ENCODE measurements at places on chromosomes 4 and X.

DNA sequence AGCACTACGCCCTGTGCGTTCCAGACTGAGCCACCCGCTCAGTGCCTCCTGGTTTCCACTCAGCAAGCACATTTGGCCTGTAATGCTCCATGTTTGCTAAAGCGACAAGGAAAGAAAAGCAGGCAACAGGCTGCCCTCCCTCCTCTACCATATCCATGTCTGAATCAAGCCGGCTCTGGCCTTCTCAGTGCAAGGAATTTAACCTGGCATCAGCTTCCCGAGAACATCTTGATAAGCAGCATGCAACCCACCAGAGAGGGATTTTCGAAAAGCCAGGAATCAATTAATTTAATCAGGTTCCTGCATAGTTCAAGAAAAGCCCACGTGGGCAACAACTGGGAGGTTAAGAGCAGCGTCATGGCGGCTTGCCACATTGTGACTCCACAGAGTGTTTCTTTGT lies 228.2 kb downstream of the HS6ST2 start:
- DNase-seq = no peak

DNA sequence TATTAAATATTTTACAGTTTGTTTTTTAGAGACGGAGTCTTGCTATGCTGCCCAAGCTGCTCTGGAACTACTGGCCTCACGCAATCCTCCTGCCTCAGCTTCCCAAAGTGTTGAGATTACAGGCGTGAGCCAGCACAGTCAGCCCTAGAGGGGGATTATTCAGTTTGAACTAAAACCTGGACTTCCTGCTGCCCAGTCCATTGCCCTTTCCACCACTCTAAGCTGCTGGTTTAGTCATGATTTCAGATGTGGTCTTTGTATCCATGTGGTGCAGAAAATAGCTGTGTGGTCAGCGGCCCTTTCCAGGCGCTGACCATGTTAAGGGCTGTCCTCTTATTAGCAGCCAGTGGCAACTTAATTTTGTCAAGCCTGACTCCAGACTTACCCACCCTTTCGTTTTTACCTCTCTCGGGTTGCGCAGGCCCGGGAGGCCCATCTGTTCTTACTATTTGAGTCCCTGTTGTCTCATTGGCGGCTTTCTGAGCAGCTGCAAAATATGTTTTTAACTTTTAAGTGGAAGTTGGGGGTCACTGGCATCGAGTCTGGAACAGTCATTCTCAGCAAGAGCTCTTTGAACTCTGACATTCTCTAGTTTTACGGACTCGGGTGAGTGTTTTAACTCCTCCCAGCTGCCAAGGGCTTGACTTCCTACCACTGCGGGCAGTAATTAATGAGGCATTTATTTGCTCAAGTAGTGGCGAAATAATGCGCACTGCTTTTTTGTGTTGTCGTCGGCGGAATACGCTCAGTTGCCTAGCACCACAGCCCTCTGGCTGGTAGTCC lies 773 bp upstream of the VMA21 start:
- no peak for DNase-seq

GRCh38 chr4:120777459-120777858 lies 145.1 kb downstream of the PRDM5 start:
- no peak for DNase-seq

DNA sequence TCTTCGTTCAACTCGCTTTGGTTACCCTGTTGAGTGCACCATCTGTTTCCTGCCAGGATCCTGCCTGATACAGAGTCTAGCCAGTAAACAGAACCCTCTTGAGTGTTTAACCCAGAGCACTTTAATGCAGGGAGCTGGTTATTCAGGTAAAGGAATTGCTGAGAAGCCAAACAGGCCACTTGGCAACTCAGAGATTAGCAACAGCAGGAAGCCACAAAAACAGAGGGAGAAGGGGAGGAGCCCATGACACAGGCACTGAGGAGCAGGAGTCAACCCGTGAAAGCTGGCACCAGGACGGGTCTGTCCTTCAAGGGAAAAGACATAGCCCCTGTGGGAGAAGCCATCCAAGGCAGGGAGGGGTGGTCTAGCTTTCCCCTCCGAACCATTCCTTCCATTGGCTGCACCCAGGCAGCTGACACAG lies 641.4 kb downstream of the ZNF674 start:
- no peak for DNase-seq

DNA sequence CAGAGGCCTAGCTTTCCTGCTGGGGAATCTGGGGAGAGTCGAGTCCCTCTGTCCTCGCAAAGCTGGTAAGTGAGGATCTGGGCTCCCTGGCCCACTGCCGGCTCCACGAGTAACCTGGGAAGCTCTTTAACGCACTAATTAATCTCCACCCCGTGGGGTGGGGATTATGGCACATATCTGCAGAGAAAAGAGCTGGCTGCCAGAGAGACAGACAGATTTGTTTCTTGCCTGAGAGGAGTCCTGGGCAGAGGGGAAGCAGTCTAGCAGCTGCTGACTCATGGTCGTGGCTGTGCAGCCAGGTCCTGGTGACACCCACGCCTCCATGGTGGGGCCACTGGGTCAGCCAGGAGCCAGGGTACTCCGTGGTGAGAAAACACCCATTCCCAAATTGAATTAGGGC lies 14.0 kb downstream of the SORCS2 start:
- DNase-seq = no peak

DNA sequence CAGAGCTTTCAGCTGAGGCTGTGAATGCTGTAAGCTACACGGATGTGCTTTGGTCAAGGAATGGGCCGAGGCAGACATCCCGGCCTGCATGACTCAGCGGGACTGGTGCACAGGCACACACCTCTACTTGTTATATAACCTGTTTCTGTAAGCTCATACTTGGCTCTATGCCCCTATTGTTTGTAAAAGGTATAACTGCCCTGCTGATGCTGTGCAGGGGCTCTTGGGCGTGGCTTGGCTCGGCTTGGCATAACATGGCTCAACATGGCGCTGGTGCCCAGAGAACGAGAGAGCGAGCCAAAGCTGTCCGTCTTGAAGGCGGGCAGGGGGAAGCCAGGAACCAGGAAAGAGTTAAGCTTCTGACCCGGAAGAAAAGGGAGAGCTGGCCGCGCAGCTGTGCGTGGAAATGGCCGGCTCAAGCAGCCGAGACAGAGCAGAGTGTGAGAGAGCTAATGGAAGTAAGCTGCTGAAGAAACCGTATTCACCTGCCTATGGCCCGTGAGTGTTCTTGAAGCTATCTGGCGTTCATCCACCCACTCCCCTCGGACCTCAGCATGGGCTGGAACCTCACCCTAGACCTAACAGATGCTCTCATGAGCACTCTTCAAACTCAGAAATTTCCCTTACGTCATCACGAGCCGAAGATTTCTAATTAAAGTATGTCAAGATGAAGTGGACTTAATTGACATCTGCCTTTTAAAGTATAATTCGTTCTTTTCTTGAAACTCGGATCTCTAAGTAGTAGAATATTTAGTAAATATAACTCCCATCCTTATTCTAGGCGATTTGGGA lies 286.3 kb upstream of the AGA start:
- DNase-seq = no peak

DNA sequence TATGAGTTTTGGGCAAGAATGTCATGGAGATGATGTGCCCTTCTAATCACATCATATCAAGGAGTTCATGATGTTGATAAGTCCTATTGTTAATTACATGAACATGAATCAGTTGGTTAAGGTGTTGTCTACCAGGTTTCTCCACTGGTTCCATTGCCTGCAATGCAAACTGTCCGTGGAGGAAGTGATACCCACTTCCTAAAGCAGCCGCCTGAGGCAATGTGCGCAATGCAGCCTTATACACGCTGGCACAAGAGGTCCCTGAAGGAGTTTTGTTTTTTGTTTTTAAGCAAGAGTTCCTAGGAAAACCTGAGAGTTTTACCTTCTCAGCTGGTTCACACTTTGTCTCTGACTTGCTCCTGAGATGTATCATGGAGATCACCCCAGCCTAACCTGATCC lies 5.9 kb upstream of the GPKOW start:
- no peak for DNase-seq

DNA sequence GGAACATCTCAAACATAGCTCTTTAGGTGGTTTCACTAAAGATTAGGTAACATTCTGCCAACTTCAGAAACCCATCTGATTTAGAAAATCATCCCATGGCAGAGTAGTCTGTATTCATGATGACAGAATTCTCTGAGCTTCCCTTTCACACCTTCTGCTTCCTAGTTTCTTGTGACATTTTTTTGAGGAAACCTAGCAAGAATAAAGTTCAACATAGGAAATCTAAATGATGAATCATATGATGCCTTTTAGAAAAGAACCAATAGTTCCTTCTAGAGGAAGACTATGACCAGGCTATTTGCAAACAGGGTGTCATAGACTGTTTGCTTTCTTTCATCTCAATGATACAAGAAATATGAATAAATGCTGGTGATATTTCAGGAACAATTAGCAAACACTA lies 49.8 kb upstream of the CAMK2D start:
- no peak for DNase-seq

- DNase-seq = no peak
Observed at GRCh38 chr4:14225688-14226207, 598.2 kb upstream of the BOD1L1 start.

DNA sequence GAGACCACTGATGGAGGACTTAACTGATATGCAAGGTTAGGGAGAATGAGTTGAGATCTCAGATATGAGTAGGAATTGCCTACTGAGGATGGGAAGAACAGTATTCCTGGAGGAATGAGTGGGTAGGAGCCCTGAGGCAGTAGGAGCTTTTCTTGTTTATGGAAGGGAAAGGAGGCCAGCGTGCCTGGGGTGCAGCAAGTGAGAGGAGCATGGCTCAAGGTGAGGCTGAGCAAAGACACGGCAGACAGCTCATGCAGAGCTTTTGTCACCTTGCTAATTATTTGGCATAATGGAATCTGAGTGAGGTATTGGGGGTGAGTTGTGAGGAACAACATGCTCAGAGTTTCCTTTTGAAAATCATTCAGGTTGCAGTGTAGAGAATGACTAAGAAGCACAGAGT lies 65.3 kb upstream of the IBSP start:
- DNase-seq = no peak

DNA sequence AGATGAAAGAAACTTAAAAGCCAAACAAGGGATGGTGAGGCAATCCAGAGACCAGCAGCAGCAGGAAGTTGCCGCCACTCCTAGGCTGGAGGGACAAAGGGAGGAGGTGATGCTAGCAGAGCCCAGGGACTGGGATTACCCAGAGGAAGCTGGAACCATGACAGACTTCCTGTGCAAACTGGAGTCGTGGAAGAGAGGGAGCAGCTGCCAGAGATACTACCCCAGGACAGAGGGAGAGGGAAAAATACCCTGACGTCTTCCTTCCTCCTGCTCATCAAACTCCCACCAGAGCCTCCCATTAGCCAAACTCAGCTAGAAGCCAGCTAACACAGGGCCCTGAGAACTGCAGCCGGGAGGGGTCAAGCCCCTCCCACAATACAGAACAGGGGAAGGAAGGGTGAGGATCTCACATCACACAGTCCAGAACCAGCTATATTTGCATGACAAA lies 101.2 kb upstream of the KLF3 start:
- no peak for DNase-seq

GRCh38 chrX:10617186-10617998 lies 3.0 kb downstream of the MID1 start:
- no peak for DNase-seq

DNA sequence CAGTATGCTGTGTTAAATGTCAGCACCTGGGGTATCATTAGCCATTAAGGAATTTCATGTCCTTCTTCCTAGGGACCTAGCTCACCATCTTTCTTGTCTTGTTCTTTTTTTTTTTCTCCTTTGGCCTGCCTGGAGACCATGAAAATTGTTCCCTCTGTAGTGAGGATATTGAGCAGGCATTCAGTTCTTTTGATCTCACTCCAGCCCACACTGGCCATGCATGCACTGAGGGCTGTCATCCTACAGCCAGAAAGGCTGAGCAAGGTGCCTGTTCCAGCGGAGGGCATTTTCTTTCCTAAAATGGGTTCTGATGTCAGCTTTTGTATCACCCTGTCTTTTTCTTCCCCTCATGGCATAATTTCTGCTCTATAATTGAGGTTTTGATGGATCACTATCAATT lies 275.9 kb upstream of the HAND2 start:
- no peak for DNase-seq

- no peak for DNase-seq
Observed at GRCh38 chr4:160825644-160826338, 1338.0 kb downstream of the FSTL5 start.

DNA sequence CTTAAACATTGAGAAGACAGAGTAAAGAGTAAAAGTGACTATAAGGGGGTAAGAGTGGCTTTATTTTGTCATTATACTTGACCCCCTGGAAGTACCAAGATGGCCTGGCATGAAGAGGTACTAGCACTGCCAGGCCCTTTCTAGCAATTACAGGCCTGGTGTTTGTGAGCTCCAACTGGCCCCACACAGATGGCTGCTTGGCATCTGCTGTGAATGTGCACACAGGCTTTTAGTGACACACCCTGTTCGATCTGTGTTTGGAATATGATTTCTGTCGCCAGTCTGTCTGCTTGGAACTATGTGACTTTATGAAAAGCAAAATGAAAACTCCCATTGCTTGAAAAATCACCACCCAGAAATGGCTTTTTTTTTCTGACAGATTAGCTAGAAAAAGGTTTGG lies 123.3 kb downstream of the CLCN4 start:
- DNase-seq = no peak

DNA sequence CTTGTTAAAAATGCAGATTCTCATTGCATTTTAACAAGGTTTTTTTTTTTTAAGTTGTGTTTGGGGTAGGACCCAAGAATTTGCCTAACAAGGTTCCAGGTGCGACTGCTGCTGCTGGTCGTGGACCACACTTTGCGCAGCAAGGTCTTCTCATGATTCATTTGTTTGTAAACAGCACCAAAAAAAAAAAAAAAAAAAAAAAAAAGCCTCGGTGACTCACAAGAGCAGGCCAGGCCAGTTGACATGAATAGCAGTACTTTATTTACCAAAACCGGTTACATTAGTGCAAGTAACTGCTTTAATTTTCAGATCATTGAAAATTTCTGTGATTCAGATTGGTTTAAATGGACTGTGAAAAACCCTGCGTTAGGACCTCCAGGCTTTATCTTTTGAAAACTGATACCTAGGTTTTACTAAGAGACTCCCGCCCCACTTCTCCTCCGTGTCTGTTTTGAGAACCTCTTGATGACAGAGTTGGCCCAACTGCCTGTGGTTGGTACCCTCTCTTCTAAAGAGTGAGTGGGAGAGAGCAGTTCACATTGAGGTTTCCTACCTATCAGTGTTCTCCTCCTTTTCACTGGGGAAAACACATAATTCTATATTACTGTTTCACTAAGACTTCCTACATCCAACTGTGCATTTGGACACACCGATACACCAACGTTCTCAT lies 86.2 kb downstream of the PHEX start:
- DNase-seq = no peak

GRCh38 chrX:105273326-105273725 lies 52.8 kb upstream of the TEX13A start:
- no peak for DNase-seq

DNA sequence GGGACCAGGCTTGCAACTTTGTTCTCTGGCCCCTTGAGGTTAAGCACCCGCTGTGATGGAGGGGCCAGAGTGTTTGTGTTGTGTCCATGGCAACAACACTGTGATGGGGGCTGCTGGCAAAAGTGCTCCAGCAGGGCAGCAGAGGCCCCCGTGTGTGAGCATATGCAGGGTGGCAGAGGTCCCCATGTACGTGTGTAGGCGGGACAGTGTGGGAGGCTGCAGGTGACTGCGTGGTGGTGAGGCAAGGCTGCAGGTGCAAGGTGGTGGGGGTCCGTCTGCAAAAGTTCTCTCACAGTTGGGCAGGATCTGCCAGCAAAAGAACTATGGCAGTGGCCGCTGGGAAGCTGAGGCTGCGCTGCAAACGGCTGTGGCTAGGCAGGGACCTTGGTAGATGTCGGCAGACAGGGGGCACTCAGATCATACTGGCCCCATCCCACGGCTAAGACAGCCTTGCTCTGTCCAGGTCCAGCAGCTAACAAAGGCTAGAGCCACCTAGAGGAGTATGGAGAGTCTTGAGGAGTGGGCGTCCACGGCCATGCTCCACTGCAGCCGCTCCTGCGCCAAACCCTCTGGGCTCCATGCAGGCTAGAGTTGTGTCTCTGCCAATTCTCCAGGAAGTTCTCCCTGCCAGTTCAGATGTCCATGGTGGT lies 46.8 kb upstream of the PASD1 start:
- DNase-seq = no peak
